ENCODE measurements at places on chromosomes 12 and 14. TPM values are rescaled to one million over a fixed set of nuclear protein-coding genes. Genes with fewer than 3 reads are reported as not detected.

DNA sequence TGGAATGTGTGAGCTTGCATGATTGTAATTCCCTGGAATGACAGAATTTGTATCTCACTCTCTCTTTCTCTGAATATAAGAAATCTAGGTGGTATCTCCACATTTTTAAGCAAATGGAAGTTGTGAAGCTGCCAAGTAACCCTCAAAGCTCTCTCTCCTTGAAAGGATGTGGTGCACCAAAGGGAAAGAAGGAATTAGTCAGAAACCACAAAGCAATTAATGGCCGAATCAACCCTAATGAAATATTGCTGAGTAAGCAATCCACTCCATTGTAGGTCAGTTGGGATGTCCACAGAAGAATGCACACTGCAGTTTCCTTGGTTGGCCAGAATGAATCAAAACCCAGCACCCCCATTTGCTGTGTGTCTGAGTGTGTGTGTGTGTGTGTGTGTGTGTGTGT is 153.5 kb downstream of the KCNA5 start:
- H3K27me3 ChIP-seq, result peaks cover 7% of the 10 kb centered on the region
- no peaks in the 10 kb centered on the region for H3K4me1 ChIP-seq
- DNase-seq, result no peak
- H3K36me3 ChIP-seq, result no peaks in the 10 kb centered on the region

- no peak overlapping the region for H3K4me3 ChIP-seq
- peaks cover 2% of the 10 kb centered on the region for H3K27me3 ChIP-seq
- H3K4me1 ChIP-seq, result no peaks in the 10 kb centered on the region
- no peak for DNase-seq
- no peak overlapping the region for H3K27ac ChIP-seq
- H3K36me3 ChIP-seq, result no peaks in the 10 kb centered on the region
These were observed 59.8 kb upstream of the BCL11B start for GRCh38 chr14:99331811-99332210.

IGFBP6 gene
- 0.37 TPM for total RNA-seq

- H3K27ac ChIP-seq, result no peak overlapping the region
- no peak for DNase-seq
- no peaks in the 10 kb centered on the region for H3K4me1 ChIP-seq
- H3K4me3 ChIP-seq, result no peak overlapping the region
These were observed 10.1 kb downstream of the CCDC92 start for GRCh38 chr12:123962513-123962912.

DNA sequence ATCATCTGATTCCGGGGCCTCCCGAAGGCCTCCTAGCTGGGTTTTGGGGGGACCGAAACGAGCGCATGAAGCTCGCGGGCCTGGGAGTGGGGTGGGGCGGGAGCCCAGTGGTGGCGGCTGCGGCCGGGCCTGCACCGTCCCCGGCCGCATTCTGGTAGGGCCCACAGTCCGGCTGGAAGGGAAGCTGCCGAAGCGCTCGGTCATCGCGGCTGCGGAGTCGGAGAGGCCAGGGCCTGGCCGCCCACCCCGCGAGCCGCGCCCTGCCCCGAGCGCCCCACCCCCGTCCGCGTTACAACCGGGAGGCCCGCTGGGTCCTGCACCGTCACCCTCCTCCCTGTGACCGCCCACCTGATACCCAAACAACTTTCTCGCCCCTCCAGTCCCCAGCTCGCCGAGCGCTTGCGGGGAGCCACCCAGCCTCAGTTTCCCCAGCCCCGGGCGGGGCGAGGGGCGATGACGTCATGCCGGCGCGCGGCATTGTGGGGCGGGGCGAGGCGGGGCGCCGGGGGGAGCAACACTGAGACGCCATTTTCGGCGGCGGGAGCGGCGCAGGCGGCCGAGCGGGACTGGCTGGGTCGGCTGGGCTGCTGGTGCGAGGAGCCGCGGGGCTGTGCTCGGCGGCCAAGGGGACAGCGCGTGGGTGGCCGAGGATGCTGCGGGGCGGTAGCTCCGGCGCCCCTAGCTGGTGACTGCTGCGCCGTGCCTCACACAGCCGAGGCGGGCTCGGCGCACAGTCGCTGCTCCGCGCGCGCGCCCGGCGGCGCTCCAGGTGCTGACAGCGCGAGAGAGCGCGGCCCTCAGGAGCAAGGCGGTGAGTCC is at the start of gene KLC1:
Gene KLC1 (plus strand): TSS at position 528 of the 819 bp plus-strand sequence. CDS start 25,354 bp downstream, outside the sequence.
- DNase-seq, result peak; percentile 83
- peaks cover 48% of the 10 kb centered on the region for H3K4me1 ChIP-seq
- peak within 1 kb of the TSS; percentile 84 for H3K4me3 ChIP-seq
- no peaks in the 10 kb centered on the region for H3K27me3 ChIP-seq
- H3K36me3 ChIP-seq, result peaks cover 3% of the 10 kb centered on the region
- H3K27ac ChIP-seq, result peak within 1 kb of the TSS; percentile 93

TRPV4 gene
- total RNA-seq, result 0.17 TPM

GRCh38 chr12:32897687-32898573 is 1.4 kb upstream of the PKP2 start:
- peaks cover 49% of the 10 kb centered on the region for H3K27me3 ChIP-seq
- no peak for DNase-seq
- peak overlapping the region; percentile 1 for H3K27ac ChIP-seq
- H3K4me1 ChIP-seq, result peaks cover 9% of the 10 kb centered on the region
- H3K36me3 ChIP-seq, result no peaks in the 10 kb centered on the region

GRCh38 chr14:97796511-97796910 is 999.3 kb downstream of the VRK1 start:
- no peaks in the 10 kb centered on the region for H3K27me3 ChIP-seq
- no peak overlapping the region for H3K4me3 ChIP-seq
- peaks cover 14% of the 10 kb centered on the region for H3K4me1 ChIP-seq
- H3K27ac ChIP-seq, result no peak overlapping the region
- no peaks in the 10 kb centered on the region for H3K36me3 ChIP-seq

DNA sequence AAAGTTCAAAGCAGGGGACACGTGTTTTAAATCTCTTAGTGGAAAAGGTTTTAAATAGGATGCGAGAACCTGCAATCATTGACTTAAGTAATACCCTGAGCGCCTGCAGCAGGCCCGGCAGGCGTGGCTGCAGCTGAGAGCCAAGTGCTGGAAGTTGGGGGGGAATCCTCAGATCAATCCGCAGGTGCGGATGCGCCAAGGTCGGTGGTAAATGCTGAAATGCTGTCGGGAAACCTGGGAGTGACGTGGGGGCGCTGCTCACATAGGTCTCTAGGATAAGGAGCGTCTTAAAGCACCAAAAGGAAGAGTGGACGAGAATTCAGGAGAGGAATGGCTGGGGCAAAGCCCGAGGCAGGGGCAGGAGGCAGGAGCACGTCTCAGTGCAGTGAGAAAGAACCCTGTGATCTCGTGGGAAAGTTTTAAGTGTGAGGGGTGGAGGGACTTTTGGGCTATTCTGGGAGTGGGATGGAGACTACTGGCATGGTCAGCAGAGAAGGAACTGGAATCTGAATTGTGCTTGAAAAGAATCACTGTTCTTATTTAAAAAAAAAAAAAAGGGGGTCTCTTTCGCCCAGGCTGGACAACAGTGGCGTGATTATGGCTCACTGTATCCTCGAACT is 883 bp upstream of the CDCA4 start:
- peak overlapping the region; percentile 91 for H3K27ac ChIP-seq
- peak; percentile 39 for DNase-seq
- peaks cover 30% of the 10 kb centered on the region for H3K36me3 ChIP-seq

DYRK2 gene
- total RNA-seq, result 69.8 TPM

DNA sequence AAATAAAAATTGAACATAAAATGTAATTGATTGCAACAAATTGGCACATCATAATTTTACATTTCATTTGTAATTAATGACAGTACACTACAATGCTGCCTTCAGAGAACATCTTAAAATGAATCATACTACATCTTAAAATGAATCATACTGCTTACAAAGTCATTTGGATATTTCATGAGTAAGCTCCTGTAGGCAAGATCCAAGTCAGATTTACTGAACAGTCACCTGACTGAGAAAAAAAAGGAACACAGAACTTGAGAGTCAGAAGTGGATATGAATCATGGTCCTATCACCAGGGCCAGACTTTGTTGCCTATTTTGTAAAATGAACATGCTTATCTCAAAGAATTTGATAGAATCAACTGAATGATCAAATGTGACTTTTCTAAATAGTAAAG is 32.7 kb upstream of the FBLN5 start:
- no peaks in the 10 kb centered on the region for H3K27me3 ChIP-seq
- peaks cover 21% of the 10 kb centered on the region for H3K4me1 ChIP-seq
- peaks cover 44% of the 10 kb centered on the region for H3K36me3 ChIP-seq
- peak overlapping the region; percentile 36 for H3K27ac ChIP-seq
- DNase-seq, result no peak
- no peak overlapping the region for H3K4me3 ChIP-seq

PZP gene
- total RNA-seq, result not detected

DNA sequence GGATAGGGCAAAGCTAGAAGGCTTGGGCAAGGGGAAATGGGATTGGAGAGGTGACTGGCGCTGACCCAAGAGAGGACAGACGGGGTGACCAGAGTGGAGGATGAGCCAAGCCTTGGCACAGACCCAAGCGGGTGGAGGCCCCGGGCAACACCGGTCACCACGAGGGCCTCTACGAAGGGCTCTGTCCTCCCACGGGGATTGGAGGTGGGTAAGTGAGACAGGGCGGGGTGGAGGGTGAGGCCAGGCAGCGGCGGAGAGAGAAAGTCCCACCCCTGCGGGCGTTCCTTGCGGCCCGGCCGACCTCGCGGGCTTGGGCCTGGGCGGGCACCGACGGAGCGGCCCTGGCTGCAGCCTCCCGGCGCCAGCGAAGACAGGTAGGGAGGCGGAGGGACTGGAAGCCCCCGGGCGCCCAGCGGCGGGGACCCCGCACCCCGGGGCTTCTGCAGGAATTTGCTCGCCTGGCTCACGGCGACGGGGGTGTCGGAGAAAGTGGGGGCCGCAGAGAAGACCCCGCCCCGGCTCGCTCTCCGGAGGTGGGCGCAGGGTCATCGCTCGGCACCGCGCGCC is at the start of gene PAPLN:
Gene PAPLN (plus strand): TSS at position 288 of the 567 bp plus-strand sequence. CDS start 2,273 bp downstream, outside the sequence.
- no peak for DNase-seq
- no peak within 1 kb of the TSS for H3K27ac ChIP-seq
- H3K36me3 ChIP-seq, result peaks cover 2% of the 10 kb centered on the region
- H3K27me3 ChIP-seq, result peaks cover 82% of the 10 kb centered on the region

All from activated CD4-positive, alpha-beta T cell treated with anti-CD3 and anti-CD28 coated beads, Interleukin-2, amount 10 ng/mL, durations not matched to agents 7 days and 5 days (primary cell).